Activated T-cell treated with anti-CD3 and anti-CD28 coated beads, Interleukin-2, amount 50 U/mL, for 48 hours (primary cell): ENCODE measurements at places on chromosomes 4 and X.

DNA sequence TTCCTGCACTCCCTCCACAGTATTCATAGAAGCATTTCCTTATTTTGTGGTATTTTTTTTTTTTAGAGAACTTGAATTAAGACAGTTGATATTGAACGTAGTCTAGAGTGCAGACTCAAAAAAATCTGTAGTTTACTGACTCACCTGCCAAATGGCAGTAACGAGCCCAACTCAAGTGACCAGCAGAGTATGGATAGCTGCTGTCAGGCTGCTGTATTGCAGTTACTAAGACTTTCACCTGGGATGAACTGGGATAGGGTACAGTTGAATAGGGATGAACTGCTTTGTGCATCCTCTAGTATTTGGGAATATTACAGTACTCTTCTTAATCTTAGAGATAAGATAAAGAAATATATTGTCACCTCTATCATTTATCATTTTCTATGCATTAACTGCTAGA, 7.0 kb upstream of the SLC7A11 start:
- no peak for DNase-seq

- DNase-seq, result no peak
These were observed 51.4 kb downstream of the FHL1 start for GRCh38 chrX:136198678-136199243.

DNA sequence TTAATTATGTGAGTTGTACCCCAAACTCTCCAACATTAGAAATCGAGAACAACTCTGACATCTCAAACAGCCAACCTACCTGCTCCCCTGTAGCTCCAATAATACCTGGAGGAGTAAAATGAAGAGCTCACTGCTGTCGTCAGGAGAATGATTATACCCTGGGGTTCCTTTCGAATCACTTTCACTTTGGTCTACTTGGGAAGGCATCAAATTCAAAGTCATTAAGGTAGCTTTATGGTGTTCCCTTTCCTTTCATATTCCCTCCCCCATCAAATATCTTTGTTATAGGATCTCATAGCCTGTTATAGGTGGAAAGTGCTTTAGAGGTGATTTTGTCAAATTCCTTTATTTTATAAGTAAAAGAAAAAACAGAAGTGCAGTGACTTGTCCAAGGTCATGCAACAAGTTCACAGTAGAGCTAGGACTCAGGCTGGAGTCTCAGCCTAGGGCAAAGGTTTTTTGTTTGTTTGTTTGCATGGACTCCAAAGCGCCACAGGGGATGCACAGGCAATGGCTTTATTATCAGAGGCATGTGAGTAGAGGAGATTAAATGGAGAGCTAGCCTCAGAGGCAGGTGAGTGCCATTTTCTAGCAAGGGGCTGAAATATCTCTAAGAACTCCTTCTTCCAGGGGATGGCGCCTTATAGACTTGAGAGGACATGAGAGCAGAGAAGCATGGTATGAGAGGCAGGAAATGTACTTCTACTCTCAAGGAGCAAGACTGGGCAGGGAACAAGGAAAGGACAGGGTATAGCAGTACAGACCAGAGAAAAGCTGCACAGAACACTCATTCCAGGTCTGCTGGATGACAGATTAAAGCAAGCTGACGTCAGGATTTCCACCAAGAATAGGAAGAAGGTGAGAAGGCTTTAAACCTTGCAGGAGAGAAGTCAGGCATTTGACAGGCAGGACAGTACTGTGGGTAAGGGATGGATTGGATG, 262.1 kb upstream of the GPC4 start:
- no peak for DNase-seq

GRCh38 chrX:14926471-14926870, 53.2 kb downstream of the MOSPD2 start:
- no peak for DNase-seq
